ENCODE measurements at places on chromosomes 3 and 15.
A peak's percentile ranks its signal among the peaks of the same experiment; 100 is the strongest.

DNA sequence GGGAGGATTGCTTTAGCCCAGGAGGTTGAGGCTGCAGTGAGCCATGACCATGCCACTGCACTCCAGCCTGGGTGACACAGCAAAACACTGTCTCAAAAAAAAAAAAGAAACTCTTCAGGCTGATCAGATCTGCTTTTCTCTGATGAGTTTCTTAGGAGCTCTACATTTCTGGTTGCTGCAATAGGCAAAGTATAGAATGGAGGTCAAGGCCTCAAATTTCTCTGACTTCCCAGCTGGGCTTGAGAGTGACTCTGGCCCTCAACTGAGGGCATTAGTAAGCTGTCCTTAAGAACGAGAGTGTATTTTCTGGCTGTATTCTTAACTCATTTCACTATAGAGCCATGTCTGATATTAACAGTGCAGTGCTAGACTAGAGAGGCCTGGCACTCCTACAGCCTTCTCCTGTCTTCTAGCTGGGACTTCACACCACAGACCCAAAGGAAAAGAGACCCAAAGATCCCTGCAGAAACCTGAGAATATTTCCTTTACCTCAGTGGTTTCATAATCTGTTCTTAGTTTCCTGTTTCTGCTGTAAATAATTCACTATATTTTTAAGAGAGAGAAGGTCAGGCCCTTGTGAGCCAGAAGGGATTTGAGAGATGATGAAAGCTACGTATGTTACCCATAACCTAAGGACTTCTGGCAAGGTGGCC lies 2.0 kb upstream of the NR1I2 start:
- no peak for DNase-seq

- no peak for DNase-seq
These were observed 50.7 kb upstream of the TPRG1 start for GRCh38 chr3:189121092-189121491.

- DNase-seq = no peak
These were observed 1043.6 kb downstream of the TUSC7 start for GRCh38 chr3:117752984-117753717.

DNA sequence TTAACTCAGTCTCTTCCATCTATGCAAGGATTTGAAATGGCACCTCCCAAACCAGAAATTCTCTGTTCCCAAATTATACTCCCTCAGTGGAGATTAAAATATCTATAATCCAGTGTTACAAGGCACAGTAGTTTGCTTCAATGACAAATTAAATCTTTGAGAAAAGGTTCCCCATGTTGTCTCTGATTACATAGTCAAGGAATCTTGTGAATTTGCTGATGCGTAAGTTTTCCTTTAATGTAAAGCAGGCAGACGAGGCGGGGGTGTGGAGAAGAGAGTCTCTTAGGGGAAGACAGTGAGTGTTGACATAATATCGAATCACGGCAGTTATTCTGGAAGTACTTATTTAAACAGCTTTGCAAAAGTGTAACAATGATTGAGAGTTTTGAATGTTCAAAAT lies 236.4 kb upstream of the RARB start:
- DNase-seq = no peak

DNA sequence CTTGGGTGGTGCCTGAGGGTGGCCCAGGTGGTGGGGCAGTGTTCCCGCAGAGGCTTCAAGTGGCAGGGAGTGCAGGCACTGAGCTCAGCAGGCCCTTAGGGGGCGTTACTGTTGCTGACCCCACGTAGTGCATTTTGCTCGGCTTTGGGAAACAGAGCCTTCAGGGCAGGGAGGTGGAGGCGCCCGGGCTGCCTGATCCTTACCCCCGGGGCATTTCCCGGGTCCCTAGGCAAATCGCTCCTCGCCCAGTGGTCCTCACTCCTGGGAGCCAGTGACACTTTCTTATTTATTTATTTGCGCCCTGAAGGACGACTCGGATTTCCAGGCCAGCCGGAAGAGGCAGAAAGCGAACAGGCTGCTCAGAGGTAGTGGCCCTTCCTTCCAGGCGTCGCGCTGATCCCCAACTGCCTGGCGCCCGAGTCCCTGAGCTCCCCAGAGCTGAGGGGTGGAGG lies 10.1 kb upstream of the FOXB1 start:
- DNase-seq = no peak

DNA sequence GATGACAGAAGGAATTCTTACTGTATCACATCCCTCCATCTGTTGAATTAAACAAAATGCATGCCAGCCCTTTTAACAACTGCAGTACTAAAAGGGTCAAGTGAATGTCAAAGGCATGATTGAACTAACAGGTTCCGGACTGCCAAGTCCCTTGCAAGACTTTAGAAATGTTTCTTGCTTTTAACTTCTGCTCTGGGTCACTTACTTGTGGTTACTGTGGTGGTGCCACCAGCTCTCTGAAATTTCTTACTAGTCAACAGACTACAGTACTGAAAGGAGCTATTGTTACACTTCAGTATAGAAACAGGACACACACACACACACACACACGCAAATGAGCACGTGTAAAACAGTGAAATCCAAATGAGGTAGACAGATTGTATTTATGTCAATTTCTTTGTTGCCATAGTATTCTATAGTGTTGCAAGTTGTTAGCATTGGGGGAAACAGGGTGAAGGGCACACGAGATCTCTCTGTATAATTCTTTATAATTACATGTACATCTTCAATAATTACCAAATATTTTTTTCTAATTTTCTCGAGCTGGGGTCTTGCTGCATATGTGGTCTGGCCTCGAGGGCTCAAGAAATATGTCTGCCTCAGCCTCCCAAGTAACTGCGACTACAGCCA lies 79.9 kb upstream of the SLC25A26 start:
- DNase-seq = no peak

DNA sequence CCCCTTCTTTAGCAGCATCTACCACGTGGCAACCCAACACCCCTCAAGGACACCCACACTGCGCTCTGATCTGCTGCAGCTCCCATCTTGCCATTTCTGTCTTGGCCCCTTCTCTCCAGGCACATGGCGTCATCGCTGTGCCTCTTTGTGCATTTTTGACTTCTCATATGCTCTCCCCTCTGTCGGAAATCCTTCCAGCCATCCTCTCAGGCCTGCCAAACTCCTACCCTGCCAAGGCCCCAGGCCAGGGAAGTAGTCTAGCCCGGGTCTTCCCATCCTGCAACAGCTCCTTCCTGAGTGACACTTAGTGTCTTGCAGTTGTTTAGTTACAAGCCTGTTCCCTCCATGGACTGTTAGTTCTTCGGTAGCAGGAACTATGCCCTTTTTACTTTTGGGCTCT lies 34.0 kb upstream of the CTXND1 start:
- no peak for DNase-seq

- DNase-seq = no peak
These were observed 307.7 kb upstream of the C2CD4B start for GRCh38 chr15:62472616-62473299.

- DNase-seq = no peak
These were observed 8.5 kb downstream of the BFSP2 start for GRCh38 chr3:133408366-133408765.

GRCh38 chr3:67719333-67719732 lies 64.9 kb upstream of the SUCLG2 start:
- DNase-seq = no peak

GRCh38 chr3:194320100-194320499 lies 31.0 kb downstream of the CPN2 start:
- DNase-seq = no peak

DNA sequence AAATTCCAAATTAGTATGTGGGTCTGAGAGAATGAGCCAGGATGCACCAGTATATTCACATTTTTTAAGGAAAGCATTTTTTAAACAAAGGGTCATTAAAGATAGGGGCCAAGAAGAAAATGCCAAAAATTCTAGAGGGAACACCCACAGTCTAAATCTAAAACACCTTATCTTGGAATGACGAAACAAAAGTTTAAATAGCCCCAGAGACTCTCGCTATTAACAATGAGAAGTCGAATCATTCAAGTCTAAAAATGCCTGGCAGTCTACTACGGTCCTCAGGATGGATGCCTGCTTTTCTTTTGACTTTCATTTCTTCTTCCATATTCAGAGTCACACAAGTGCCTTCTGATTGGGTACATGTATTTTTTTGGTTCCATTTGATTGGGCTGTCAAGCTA lies 66.3 kb downstream of the SSUH2 start:
- DNase-seq = no peak

GRCh38 chr15:22815766-22816165 lies 22.7 kb upstream of the NIPA2 start:
- DNase-seq = peak; percentile 26

GRCh38 chr3:55583475-55583874 lies 96.4 kb upstream of the WNT5A start:
- DNase-seq = no peak

GRCh38 chr3:8223766-8224165 lies 277.9 kb upstream of the LMCD1 start:
- no peak for DNase-seq

- DNase-seq = no peak
These were observed 135.0 kb upstream of the PRR20G start for GRCh38 chr3:127422663-127423375.

- no peak for DNase-seq
These were observed 57.3 kb upstream of the GRM7 start for GRCh38 chr3:6803619-6804018.

DNA sequence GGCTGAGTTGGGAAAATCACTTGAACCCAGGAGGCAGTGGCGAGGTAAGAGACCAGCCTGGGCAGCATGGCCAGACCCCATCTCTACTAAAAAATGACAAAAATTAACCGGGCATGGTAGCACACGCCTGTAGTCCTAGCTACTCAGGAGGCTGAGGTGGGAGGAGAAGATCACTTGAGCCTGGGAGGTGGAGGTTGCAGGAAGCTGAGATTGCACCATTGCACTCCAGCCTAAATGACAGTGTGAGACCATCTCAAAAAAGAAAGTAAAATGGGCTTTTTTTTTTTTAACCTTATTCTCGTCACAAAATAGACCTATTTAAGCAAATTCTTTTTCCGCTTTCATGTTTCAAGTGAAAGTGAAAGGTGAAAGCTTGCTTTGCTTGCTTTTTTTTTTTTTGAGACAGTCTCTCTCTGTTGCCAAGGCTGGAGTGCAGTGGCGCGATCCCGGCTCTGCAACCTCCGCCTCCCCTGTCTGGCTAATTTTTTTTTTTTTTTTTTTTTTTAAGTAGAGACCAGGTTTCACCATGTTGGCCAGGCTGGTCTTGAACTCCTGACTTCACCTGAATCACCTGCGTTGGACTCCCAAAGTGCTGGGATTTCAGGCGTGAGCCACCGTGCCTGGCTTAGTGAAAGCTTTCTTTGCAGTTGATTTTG lies 3.6 kb downstream of the PDIA3 start:
- DNase-seq = no peak

DNA sequence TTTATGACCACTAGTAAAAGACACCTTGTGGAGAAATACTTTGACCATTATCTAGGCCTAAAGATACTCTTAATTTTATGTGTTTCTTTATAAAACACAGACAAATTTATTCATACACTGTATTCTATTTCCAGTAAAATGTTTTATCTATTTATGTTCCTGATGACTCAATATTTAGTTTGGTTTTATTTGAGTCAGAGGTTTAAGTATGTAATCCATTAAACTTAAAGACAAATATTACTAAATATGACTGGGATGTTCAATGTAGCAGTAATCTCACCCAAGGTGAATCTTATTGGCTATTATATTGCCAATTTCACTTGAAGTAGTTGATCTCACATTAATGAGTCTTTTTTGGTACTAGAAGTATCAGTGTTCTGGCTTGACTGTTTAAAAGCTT lies 799.7 kb downstream of the CADM2 start:
- no peak for DNase-seq

DNA sequence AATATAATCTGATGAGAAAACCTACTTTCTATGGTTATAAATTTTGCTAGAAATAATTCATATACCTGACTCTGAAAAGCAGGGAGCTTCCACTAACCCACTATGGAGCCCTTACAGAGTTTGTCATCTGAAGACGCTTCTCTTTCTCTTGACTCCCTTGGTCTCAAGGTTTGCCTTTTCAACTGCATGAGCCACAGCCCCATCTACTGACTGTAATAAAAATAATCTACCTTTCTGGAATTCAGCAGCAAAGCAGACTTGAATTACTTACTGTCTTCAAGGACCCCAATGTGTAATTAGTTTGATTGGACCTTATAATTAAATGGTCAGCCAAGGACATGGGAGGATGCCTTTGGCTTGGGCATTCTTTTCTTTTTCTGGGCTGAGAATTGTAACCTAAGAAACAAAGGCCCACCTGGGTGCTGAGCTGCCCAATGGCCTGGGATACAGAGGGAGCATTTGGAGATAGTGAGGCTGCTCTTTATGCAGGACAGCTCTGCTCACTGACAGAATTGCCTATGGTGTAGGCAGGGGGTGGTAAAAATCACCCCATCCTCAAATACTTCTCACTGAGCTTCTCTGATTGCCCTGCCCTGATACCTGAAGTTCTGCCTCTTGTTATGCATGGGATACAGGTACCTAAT lies 178.6 kb upstream of the TRIM42 start:
- DNase-seq = peak; percentile 64

GRCh38 chr3:110101361-110101760 lies 764.0 kb upstream of the DPPA4 start:
- DNase-seq = no peak

- DNase-seq = no peak
These were observed 90.2 kb downstream of the DNAJB8 start for GRCh38 chr3:128376516-128376915.

GRCh38 chr3:115660646-115661337 lies 37.5 kb downstream of the GAP43 start:
- no peak for DNase-seq

- DNase-seq = peak; percentile 43
These were observed 27.4 kb upstream of the HDAC11 start for GRCh38 chr3:13452490-13453335.

DNA sequence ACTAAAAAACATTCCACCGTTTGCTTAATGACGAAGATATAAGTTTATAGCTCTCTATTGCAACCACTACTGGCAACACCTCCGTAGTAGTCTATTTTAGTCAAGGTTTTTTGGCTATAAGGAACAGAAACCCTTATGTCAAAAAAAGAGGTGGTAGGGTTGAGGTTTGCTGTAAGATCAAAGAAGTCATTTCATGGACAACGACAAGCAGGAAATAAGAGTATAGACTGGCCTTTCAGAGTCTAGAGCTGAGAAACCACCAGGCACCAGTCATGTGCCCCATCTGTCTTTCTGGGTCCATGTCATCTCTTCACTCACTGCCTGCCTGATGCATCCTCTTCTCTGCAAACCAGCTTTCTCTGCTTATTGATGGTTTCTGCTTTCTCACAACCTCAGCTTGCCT lies 42.7 kb downstream of the THBS1 start:
- no peak for DNase-seq

- no peak for DNase-seq
These were observed 141.1 kb upstream of the ABI3BP start for GRCh38 chr3:101134331-101134730.

GRCh38 chr3:31077826-31078225 lies 183.4 kb upstream of the GADL1 start:
- no peak for DNase-seq

- DNase-seq = no peak
These were observed 75.1 kb downstream of the SLC12A8 start for GRCh38 chr3:125137358-125138033.

DNA sequence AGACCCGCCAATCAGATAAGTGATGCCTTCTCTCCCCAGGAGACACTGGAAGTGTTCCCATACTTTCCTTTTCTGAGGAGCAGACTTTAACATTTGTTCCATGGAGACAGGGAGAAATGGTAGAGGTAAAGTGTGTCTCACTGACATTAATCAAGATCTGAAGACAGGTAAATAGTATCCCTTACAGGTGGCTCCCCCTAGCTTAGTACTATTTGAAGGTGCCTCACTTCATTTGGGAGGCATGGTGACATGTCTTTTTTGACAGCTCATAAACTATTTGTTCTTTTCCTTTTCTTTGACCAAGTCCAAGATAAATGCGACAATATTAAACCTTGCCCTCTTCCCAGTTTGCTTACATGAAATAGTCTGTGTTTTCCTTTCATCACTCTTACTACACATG lies 485.6 kb upstream of the IL12A start:
- DNase-seq = no peak

GRCh38 chr3:98732286-98733052 lies 30.7 kb upstream of the ST3GAL6 start:
- peak; percentile 60 for DNase-seq

All from NCI-H146 (cell line).